Retina (tissue), 1 donor: ENCODE measurements at places on chromosomes 2 and 18.
A peak's percentile ranks its signal among the peaks of the same experiment; 100 is the strongest.

DNA sequence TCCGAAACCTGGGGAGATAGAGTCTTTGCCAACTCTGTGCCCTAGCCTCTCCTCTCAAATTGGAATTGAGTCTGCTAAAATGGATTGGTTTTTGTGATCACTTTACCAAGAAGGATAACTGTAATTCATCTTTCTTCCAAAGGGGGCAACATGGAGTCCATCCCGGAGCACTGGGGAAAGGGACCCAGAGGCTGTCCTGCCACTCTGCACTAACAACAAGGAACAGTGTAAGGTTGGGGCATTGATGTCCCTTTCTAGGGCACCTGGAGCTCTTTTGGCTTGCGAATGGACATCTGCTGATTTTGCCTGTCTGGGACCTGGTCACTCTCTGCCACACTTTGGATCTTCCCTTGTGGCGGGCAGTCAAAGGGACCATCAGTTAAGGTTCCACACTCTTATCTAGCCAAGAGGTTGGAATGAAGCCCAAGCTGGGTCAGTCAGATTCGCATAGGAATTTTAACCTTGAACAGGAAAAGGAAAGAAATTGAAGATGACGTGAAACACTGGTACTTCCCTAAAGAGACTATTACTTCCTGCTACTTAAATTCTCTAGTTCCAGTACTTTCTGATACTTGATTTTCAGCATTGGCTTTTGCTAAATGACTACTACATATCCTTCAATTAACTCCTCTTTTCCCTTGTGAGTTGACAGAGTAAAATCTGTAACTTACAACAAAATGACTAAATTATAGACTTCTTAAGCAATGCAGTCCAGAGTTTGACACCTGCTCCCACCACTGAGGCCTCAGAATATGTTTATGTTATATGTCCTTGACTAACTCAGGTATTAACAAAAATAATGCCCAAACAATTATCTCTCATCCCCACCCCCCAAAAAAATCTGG is 64.7 kb upstream of the KLF7 start:
- DNase-seq, result peak; percentile 52

DNA sequence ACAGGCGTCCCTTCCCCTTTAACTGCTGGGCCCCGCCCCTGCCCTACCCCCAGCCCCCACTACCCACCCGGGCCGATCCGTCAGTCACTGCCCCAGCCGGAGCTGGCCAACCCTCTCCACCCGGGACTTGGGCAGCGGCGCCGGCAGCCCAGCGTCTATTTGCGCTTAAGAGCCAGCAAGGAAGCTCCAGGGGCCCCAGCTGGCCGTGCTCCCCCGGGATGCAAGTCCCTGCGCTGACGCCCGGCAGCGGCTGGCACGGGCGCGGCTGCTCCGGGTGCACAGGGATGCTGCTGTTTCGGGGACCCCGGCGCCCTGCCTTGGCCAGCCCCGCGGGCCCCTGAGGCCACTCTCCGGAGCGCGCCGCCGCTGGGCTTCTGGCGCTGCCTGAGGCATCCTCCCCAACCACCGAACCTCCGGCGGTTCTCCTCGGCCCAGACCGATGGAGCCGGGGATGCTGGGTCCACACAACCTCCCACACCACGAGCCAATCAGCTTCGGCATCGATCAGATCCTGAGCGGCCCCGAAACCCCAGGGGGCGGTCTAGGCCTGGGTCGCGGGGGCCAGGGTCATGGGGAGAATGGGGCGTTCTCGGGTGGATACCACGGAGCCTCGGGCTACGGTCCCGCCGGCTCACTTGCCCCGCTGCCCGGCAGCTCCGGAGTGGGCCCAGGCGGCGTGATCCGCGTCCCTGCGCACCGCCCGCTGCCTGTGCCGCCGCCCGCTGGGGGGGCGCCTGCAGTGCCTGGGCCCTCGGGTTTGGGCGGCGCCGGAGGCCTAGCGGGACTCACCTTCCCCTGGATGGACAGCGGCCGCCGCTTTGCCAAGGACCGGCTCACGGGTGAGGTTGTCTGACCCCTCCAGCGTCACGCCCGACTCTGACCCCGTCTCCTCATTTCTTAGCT is at the start of gene TLX2:
TSS of gene TLX2 (plus strand) at position 83 of the 903 bp plus-strand sequence. CDS start at position 440, 357 bp downstream.
- peak; percentile 69 for DNase-seq

- no peak for DNase-seq
Observed at GRCh38 chr2:233059797-233060500, at the start of gene INPP5D. Gene INPP5D, plus strand, starts transcription at chr2:233060342. Its CDS starts 137 bp downstream, at chr2:233060479.

- DNase-seq, result no peak
Observed at GRCh38 chr18:34801774-34802173, 91.7 kb downstream of the DTNA start.

GRCh38 chr2:161415034-161415986 is 787 bp upstream of the TBR1 start:
- peak; percentile 66 for DNase-seq
